ENCODE measurements at places on chromosomes 3 and 15. TPM values are rescaled to one million over a fixed set of nuclear protein-coding genes. Genes with fewer than 3 reads are reported as not detected.

Gene TPRG1
- 0.08 TPM for total RNA-seq

Gene RASL12
- total RNA-seq, result 0.60 TPM

Gene ITPKA
- 1.9 TPM for total RNA-seq

Gene NAALADL2
- total RNA-seq, result 1.2 TPM

Gene GCSAM
- not detected for total RNA-seq

Gene PEX11A
- 4.8 TPM for total RNA-seq

Gene MED12L
- total RNA-seq, result 1.5 TPM

Gene LRRC3B
- total RNA-seq, result not detected

Gene TMEM108
- total RNA-seq, result 0.45 TPM

Gene ZNF620
- 1.8 TPM for total RNA-seq

Gene P3H2
- total RNA-seq, result 4.3 TPM

Gene FBXW12
- not detected for total RNA-seq

Gene CYP1A2
- total RNA-seq, result not detected

Gene MCTP2
- total RNA-seq, result 5.8 TPM

Gene TEX9
- total RNA-seq, result 5.2 TPM

Gene CIB1
- total RNA-seq, result 38.9 TPM

Gene PROK2
- 0.13 TPM for total RNA-seq

Gene TAGLN3
- 10.9 TPM for total RNA-seq

Gene FOXB1
- total RNA-seq, result not detected

Gene ZNF80
- total RNA-seq, result not detected

Gene ADGRG7
- total RNA-seq, result not detected

Gene SQOR
- 2.3 TPM for total RNA-seq

Gene TCAIM
- total RNA-seq, result 18.9 TPM

Gene CRABP1
- total RNA-seq, result not detected

Gene SOX14
- not detected for total RNA-seq

Gene CCDC39
- total RNA-seq, result not detected

Gene TEX55
- not detected for total RNA-seq

Gene PPP1R14D
- total RNA-seq, result not detected

Gene FAN1
- 20.5 TPM for total RNA-seq

Gene ARHGEF26
- 5.5 TPM for total RNA-seq

Gene BDH1
- 22.8 TPM for total RNA-seq

Gene STXBP5L
- 0.04 TPM for total RNA-seq

Gene ARID3B
- total RNA-seq, result 3.9 TPM

Gene TGM4
- total RNA-seq, result 0.80 TPM

Gene IDH2
- total RNA-seq, result 28.2 TPM

Gene HIGD2B
- 0.11 TPM for total RNA-seq

Gene ACKR4
- total RNA-seq, result 0.13 TPM

Gene CHRD
- not detected for total RNA-seq

Gene FAM240A
- not detected for total RNA-seq

Gene STRA6
- total RNA-seq, result 45.8 TPM

Gene C3orf85
- not detected for total RNA-seq

Gene PLXND1
- 32.7 TPM for total RNA-seq

Gene SLC24A1
- 8.8 TPM for total RNA-seq

Gene TMEM212
- total RNA-seq, result not detected

Gene SCG3
- not detected for total RNA-seq

Gene ZNF609
- 21.7 TPM for total RNA-seq

Gene CHST13
- total RNA-seq, result 0.83 TPM

Gene GUCA1C
- total RNA-seq, result not detected

Gene ZNF385D
- 1.9 TPM for total RNA-seq

Gene SMCO1
- total RNA-seq, result not detected

Gene SLC51B
- total RNA-seq, result not detected

Gene AAGAB
- total RNA-seq, result 32.1 TPM

Gene ATP8B4
- 0.04 TPM for total RNA-seq

Gene KNG1
- not detected for total RNA-seq
